ENCODE measurements at places on chromosomes 5 and 9.

GRCh38 chr9:104895572-104895971 lies 32.4 kb downstream of the ABCA1 start:
- peak; percentile 27 for DNase-seq

DNA sequence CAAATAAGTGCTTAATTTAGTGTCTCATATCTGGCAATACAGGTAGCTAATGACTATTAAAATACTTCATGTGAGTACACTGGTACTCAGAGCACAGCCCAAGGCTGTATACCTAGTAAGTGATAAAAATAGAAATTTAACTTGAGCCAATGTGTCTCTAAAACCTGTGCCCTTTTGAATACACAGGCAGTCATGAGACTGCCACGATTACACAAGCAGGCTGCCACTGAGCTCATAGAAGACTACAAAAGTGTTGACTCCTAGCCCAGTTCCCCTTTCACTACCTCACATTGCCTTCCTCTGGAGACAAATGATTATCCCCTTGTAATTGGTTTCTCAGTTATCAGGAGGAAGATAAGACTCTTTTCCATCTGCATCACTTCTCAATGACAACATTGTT lies 66.3 kb upstream of the PAPPA start:
- DNase-seq: peak; percentile 89

DNA sequence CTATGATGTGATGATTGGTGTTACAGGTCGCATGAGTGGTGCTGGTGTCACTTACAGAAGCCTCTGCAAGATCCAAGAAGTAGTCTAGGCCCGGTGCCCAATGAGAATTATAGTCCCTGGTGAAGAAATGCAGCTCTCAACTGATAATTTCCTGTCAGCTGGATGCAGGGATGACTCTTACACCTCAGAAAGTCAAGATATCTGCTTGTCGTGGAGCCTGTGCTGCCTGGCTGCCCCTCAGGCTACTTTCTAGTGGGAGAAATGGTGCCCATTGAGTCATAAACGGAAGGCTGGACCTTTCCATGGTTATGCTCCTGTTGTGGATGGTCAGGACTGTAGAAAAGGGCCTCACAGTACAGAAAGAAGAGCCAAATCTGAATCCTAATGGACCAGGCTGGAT lies 46.8 kb upstream of the NXNL2 start:
- DNase-seq: no peak

- no peak for DNase-seq
Measured at GRCh38 chr5:156366521-156366920, 39.6 kb downstream of the SGCD start.

DNA sequence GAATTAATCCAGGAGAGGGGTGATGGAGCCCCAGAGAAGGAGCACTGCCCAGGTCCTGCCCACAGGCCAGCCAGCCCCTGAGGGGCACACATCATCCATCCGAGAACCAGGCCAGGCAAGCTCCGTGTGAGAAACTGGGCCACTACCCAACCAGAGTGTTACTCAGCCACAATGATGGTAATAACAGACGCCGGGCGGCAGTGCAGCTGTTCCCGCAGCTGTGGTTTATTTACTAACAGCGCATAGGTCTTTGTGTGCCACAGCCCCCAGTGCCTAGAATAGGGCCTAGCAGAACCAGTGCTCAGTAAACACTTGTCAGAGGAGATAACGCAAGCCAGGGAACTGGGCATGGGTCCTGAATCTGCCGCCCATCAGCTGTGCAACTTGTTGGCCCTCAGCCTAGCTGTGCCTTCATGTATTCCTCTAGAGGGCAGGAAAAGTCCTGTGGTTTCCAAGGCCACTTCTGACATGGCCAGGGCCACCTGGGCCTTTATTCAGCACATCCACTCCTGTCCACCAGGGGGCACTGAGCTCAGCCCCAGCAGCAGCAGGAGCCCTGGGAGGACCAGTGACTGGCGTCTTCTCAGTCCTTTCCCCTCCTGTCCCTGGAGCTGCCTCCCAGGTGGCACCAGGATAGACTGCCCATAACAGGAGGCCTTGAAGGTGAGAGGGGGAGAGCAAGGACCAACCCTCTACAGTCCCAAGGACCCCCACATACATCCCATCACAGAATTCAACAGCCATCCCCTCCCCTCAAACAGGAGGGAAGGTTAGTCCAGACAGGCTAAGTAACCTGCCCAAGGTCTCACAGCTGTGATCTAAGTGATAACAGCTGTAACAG lies 2.1 kb downstream of the MXD3 start:
- peak; percentile 69 for DNase-seq

- peak; percentile 73 for DNase-seq
Measured at GRCh38 chr5:135437796-135438560, 9.2 kb downstream of the DCANP1 start.

DNA sequence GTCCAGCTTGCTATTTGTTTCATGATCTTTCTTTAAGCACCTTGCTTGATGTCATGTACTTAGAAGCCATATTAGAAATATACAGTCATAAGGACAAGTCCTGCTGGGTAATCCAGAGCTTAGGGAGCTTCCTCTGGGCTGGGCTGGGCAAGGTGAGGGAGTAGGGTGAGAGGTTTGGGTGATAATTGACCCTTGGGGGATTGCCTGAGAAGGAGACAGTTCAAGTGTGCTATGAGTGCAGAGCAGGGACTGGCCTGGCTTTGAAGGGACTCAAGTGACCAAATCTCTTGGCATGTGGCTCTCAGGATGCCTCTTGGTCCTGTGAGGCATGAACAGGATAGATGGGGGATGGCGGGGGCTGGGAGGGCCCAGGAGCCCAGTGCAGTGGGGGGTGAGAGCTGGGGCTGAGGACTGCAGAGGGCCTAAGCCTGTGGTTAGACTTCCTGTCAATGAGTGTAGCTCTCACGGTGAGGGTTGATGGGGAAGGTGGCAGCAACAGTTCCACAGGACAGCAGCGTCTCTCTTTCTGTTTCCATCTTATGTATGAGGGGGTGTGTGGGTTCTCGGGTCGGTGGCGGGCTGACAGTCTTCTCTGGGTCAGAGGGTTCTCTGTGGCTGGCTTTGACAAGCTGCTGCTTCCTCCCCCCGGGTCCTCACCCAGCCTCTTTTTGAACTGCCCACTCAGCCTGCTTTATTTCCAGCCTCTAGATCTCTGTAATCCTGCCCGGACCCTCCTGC lies 53.5 kb downstream of the RGS3 start:
- peak; percentile 69 for DNase-seq

DNA sequence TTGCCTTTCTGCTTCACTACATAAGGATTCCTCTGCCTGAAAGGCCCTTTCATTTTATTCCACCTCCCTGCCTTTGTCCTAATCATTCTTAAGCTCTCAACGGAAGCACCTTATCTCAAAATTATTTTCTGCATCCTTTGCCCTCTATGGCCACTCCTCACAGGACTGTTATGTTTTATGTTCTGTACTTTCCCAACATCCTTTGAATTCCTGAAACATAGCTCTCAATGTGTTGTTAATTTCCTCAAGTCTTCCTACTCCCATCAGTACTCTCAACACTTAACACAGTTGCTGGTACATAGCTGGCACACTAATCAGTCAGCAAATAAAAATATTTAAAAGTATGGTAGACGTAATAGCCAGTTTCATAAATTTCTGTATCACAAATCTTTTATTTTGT lies 193.0 kb downstream of the RFX3 start:
- no peak for DNase-seq

GRCh38 chr5:113450462-113450861 lies 15.7 kb upstream of the TSSK1B start:
- no peak for DNase-seq

GRCh38 chr9:135976944-135977343 lies 15.8 kb upstream of the UBAC1 start:
- no peak for DNase-seq

- DNase-seq: no peak
Measured at GRCh38 chr5:11180890-11181289, 419.9 kb upstream of the DAP start.

GRCh38 chr9:70902692-70903131 lies 218.7 kb downstream of the TRPM3 start:
- peak; percentile 100 for DNase-seq

- no peak for DNase-seq
Measured at GRCh38 chr9:99114049-99114440, 9.1 kb downstream of the TGFBR1 start.

GRCh38 chr5:14929293-14930065 lies 57.9 kb upstream of the ANKH start:
- DNase-seq: no peak

GRCh38 chr5:158545949-158546530 lies 553.7 kb downstream of the EBF1 start:
- no peak for DNase-seq

DNA sequence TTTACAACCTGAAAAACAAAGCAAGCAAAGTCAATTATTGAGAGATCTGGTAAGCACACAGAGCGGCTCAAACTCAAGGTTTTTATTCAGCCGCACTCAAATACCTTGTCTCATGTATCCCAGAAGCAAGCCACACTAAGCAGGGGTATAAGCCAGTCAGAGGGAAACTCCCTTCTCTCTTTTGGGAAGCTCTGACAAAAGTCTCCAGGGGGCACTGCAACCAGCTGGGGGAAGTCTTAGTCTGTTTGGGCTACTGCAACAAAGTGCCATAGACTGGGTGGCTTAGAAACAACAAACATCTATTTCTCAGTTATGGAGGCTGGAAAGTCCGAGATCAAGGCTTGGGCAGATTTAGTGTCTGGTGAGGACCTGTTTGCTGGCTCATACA lies 246.0 kb downstream of the ENC1 start:
- DNase-seq: no peak

DNA sequence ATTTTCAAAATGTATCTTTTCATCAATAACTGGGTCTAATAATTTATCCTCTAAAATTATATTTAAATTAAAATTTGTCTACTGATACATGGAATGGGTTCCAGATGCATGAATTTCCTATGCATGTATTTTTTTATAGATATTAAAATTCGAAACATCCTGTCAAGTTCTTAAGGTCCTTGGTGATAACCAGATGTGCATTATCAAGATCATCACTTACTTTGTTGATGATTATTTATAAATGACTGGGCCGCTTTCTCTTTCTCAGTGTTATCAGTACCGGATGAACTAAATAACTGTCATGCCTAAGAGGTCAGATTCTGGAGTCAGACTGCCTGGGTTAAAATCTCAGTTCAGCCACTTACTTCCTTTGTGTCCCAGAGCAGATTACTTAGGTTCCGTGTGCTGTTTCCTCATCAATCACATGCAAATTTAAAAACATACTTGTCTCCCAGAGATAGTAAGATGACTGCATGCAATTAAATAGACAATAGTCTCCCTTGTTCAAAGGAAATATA lies 124.3 kb downstream of the TEX10 start:
- DNase-seq: no peak

DNA sequence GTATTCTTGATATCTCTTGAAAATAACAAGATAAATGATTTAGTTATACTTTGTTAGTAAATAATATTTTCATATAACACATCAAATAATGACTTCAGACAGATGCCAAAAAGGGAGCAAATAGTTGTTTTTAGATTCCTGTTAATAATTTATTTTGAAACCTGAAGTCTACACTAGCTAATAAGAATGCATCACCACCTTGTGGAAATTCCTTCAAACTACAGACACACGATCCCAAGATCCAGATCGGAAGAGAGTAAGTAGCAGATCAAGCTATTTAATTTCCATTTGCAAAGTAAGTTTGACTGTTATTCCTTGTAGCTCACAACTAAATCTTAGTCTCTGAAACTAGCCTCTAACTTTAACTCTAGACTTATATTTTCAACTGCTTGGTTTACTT lies 35.5 kb upstream of the ISL1 start:
- DNase-seq: no peak

DNA sequence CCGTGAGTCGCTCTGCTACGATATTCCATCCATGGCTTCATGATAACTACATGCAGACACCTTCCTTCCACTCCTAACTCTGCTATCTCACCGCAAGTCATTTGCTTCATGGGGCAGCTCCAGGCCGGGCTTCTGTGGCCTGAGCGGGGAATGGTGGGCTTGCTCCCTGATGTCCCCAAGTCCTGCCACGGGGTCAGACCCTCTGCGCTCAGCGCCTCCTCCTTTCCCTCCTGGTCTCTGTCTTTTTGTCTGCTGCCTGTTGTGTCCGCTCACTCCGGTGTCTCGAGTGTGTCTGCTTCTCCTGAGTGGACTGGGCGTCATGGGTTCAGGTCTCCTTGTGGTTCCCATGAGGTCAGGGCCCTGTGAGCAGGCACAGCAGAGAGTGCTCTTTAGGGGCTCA lies 139.6 kb downstream of the CACNA1B start:
- no peak for DNase-seq

DNA sequence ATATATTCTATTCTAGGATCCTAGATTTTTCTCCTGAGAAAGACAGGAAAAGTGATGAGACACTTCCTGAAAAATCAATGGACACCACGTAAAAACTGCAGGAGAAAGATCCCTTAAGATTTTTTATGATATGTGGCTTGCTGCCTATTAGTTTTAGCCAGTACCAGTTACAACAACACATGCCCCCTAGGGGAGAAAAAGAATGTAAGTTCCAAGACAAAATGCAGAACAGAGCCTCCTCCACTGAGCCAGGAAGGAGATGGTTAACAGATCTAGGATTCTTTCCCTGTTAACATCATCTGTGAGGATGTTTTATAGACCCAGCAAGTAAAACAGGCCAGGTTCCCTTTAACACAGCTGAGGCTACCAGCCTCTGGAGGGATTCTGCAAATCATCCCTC lies 574.7 kb downstream of the TLE4 start:
- DNase-seq: no peak

DNA sequence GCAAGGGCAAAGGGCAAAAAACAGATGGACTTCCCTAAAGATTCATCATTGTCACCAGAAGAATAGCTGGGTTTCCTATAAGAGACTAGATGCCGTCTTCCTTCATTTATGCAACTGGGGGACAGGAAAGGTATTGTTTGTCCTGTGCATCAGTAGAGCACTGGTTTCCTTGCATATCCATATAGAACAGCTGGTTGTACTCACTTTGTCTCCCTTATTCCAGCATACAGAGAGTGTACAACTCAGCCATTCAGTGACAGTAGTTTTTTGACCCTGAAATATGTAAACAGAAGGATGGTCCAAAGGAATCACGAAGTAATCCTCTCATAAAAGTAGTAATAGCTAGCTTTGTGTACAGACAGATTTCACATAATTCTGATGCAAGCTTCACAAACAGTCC lies 22.5 kb upstream of the MAST4 start:
- DNase-seq: no peak

DNA sequence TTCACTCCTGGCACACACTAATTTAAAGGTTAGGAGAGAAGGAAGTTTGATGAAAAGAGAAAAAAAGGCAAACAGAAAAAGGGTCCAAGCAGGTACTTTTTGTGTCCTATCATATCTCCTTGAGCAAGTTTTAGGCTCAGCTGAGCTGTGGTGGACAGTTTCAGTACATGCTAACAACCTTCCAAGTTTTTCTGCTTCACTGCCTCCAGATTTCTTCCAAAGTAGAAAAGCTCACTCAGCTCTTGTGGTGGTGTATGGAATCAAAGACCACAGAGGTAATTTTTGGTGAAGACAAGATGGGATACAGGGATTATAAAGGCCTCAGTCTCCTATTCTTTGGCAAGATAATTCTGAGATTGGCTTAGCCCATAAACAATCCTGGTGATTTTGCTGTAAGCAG lies 921.8 kb downstream of the NR2F1-AS1 start:
- peak; percentile 17 for DNase-seq

DNA sequence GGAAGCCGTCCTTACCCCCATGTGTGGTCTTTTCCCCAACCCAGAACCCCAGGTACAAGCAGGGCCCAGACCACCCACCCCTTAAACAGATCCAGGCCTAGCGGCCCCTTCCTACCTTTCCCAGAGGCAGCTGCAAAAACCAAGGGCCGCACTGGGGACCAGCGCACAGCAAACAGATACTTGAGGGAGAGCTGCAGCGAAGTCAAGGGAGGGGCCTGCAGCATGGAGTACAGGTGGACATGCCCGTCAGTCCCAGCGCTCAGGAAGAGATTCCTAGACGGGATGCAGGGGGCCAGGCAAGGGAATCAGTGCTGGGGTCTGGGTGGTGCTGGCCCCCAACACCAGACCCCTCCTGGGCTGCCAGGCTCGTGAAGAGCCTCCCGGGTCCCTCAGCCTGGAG lies 22.5 kb downstream of the DYNC2I2 start:
- no peak for DNase-seq
